ENCODE measurements at places on chromosomes 4 and X.
A peak's percentile ranks its signal among the peaks of the same experiment; 100 is the strongest.

- no peak for DNase-seq
Measured at GRCh38 chrX:11205796-11206195, 87.4 kb upstream of the AMELX start.

- DNase-seq = no peak
Measured at GRCh38 chr4:54229631-54230483, 764 bp downstream of the PDGFRA start.

DNA sequence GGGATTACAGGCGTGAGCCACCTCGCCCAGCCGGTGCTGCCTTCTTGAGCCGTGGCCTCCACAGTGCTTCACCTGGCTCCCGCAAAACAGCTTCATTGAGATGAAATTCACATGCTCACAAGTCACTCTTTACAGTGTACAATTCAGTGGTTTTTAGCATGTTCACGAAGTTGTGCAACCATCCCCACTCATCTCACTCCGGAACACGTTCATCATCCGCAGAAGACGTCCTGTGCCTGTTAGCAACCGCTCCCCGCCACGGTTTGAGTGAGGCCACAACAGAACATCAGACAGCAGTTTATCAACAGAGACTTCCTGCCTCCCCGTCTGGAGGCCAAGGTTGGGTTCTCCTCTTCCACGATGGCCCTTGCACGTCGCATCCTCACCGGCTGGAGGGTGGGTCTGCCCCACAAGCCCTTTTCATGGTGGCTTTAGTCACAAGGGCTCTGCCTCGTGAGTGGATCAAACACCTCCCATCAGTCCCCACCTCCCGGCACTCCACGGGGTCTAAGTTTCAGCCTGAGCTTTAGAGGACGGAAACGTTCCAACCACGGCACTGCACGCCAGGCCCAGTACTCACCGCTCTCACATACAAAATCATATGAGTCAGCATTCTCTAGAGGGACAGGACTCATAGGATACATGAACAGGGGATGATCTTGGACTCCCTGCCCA, 29.6 kb upstream of the SPON2 start:
- DNase-seq = peak; percentile 79

- DNase-seq = peak; percentile 19
Measured at GRCh38 chrX:155086202-155086840, 15.0 kb downstream of the BRCC3 start.
